ENCODE measurements at places on chromosomes 1 and 21. TPM values are rescaled to one million over a fixed set of nuclear protein-coding genes. Genes with fewer than 3 reads are reported as not detected.

DNA sequence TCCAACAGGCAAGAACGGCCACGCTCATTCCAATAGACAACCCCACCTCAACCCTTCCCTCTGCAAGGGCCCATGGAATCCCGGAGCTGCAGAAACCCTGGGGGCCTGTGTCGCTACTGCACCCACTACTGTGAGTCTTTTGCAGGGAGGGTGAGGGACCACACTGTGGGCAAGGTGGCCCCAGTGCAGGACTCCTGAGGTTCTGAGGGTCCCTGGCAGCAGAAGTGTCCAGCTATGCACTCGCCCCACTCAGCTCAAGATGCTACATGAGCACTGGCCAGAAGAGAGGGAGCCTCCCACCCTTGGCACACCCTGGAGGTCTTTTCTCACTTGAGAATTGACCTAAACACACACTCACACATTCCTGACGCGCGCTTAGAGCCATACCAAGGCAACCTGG is 2.1 kb upstream of the PAX7 start:
- no peak for DNase-seq

The ZNF326 gene
- total RNA-seq = 16.6 TPM

The TTLL10 gene
- total RNA-seq = not detected

GRCh38 chr21:22898051-22898665 is 1899.9 kb downstream of the NCAM2 start:
- DNase-seq = peak; percentile 27

DNA sequence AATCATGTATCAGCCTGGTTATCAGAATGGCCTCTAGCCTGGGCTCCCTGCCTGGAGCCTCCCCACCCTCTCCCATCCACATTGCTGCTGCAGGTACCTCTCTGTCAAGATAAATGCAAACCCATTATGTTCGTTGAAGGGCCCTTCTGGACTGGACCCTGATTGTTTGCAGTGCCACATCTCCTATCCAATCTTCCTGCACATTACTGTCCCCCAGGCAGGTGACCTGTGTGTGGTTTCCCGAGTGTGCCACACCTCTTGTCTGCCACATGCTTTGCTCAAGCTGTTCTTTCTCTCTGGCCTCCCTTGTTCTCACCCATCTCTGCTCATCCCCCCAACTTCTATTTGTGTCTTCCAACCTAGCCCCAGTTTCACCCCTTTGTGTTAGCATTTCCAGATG is 32.4 kb downstream of the IER5 start:
- DNase-seq = no peak

GRCh38 chr1:207084701-207085180 is 3.9 kb upstream of the C4BPB start:
- no peak for DNase-seq

The SH2D2A gene
- total RNA-seq = 12.1 TPM

GRCh38 chr1:154837034-154837671 is 32.9 kb downstream of the KCNN3 start:
- no peak for DNase-seq

DNA sequence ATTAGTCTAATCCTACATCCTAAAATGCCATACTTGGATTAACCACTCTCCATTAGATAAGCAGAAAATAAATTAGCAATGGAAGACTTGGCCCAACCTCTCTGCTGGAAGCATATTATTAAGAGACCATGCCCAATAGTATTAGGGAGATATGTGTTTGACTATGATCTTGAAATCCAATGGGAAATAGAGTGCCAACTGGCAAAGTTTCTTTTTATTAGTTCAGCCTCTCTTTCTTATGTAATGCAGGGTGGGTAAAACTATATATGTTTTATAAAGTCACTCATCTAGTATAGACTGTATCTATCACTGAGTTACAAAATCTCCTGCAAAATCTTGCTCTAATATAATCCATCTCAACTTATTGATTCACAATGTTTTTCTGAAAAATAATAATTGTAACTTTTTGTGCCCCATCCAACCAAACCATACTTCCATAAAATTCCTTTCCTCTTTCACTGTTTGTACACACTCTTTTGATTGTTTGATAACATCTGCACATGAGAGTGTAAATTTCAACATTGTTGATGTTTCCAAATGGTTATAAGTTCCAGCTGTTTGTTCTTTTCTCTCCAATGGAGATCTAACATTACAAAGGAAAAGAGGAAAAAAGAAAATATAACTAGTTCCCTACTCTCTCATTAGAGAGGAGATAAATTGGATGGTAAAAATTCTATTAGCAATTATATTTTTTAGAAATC is 408.1 kb upstream of the ADGRL2 start:
- DNase-seq = no peak

DNA sequence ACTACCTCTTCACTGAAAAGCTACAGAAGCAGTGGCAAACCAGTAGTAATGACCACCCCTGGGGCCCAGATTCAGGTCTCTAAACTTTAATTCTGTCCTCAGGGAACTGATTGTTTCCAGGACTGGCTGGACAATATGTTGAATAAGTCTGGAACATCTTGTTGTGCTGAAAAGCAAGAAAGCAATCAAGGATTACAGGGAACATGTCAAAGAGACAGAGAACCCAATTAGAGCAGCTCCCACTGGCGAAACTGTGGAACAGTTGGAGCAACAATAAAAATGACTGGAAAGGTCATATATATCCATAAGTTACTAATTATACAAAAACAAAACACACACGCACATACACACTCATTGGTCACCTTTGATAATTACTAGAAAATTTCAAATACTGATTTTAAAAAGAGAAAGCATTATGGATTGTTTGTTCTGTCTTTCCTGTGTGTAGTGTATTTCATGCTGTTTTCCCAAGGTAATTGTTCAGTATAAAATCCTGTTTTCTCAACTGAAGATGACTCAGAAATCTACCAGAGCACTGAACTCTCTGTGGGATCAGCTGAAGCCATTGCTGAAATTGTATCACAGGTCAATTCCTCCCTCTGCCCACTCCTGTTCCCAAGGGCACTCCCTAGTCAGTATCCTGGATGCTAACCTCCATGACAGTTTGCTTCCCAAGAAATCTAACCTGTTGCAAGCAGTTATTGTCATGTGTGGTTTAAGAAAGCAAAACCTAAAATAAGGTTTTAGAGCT is 83.6 kb upstream of the RGS1 start:
- DNase-seq = no peak

GRCh38 chr1:24632832-24633175 is 10.3 kb upstream of the SRRM1 start:
- DNase-seq = no peak

The ZNF695 gene
- total RNA-seq = 6.2 TPM

- DNase-seq = peak; percentile 92
Measured at GRCh38 chr1:16612332-16613172, 812 bp downstream of the NBPF1 start.

The VANGL2 gene
- 8.0 TPM for total RNA-seq

The SERINC2 gene
- total RNA-seq = 158 TPM

DNA sequence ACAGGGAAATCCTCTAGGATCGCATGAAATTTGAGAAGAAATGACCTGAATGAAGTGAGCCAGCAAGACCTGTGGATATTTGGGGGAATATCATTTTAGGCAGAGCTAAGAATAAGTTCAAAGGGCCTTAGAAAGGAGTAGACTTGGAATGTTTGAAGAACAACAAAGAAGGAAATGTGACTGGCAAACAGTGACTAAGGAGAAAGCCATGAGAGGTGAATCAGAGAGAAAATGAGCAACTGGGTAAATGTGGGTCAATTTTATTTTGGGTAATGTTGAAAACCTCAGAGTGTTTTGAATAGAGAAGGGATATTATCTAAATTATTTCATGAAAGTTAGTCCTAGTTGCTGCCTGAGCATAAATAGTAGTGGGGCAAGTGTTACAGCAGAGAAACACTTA is 672.8 kb downstream of the LMO4 start:
- peak; percentile 45 for DNase-seq

DNA sequence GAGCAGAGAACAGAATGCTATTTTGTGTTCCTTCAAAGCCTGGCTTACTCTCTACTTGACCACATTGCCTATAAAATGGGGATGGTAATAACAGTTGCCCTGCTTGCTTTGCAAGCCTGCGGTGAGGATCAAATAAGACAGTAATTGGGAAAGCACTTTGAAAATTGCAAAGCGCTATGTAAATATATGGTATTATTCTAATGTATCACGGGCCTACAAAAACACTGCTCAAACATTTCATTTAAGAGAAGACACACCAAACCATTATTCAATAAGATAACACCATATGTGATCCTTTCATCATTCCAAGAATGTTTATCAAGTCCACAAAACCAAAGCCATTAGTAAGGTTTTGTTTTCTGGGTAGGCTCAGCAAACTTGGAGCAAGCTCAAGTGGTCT is 208.4 kb downstream of the ROR1 start:
- DNase-seq = no peak

- DNase-seq = peak; percentile 43
Measured at GRCh38 chr1:155241069-155241679, 14.1 kb downstream of the ENTREP3 start.

DNA sequence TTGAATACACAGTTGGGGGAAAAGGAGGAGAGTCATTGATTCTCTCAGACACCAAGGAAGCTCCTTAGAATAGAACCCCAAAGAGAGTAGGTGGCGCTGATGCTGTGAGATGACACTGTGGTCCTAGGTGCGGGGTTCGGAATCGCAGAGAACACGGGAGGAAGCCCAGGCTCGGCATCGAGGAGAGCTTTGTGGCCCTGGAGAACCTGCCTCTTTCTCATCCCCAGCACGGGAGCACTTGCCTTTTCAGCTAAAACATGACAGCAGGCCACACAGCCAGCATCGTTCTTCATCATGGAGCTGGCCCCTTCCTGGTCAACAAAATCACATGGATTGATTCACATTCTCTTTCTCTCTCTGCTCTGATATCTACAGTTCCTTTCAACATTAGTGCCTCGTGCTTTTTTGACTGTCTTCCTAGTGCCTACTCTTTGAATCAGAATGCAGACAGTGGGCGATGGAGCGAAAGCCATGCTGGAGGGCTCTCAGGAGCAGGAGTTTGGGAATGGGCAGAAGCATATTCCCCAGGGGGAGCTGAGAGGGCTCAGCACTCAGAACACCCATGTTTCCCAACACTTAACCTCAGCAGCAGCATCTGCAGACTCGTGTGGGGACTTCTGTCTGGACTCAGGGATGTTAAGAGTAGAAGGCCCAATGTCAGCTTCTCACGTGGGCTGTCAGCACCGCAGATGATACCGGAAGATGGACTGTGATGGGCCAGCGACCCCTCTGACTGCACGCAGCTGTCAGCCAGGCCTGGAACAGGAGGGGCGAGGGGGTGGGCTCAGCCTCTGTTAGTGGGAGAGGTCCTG is 539.4 kb downstream of the KIF26B start:
- no peak for DNase-seq
